ENCODE measurements at places on chromosomes 13 and 19. TPM values are rescaled to one million over a fixed set of nuclear protein-coding genes. Genes with fewer than 3 reads are reported as not detected.

DNA sequence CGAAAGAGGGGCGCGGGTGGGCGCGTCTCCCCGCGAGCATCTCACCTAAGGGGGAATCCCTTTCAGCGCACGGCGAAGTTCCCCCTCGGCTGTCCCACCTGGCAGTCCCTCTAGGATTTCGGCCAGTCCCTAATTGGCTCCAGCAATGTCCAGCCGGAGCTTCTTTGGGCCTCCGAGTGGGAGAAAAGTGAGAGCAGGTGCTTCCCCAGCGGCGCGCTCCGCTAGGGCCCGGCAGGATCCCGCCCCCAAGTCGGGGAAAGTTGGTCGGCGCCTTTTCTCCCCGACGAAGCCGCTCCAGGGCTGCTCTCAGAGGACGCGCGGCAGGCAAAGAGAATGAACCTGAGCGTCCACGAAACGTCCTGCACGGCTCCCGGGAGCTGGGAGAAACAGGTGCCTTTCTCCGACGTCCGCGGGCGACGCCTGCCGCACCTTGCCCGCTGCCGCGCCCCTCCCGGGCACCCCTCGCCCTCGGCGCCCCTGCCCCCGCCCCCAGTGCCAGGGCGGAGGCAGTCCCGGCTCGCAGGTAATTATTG lies 366 bp upstream of the KL start:
- DNase-seq = peak; percentile 51

DNA sequence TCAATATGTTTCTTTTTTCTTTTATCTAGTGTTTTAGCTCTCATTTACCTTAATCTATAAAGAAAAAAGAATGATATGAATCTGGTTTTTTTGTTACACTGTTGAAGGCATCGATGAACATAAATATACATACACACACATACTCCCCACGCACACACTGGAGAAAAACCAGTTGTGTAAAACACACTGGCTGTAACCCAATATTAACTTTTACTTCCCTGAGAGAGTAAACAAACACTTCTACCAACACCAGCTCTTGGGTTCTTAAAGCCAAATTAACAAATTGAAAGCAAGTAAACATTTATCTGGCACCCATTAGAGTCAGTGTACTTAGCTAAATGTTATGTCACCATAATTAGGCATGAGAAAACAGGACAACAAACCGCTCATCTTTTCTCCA lies 145.7 kb downstream of the ABCC4 start:
- no peak for DNase-seq

Gene CACNG8
- total RNA-seq = 0.21 TPM

Gene KCNN4
- 3.6 TPM for total RNA-seq

Gene RETN
- 21.1 TPM for total RNA-seq

GRCh38 chr13:58889474-58889873 lies 1257.9 kb downstream of the PCDH17 start:
- DNase-seq = no peak

- DNase-seq = no peak
These were observed 36.9 kb upstream of the TUBGCP3 start for GRCh38 chr13:112624602-112625430.

DNA sequence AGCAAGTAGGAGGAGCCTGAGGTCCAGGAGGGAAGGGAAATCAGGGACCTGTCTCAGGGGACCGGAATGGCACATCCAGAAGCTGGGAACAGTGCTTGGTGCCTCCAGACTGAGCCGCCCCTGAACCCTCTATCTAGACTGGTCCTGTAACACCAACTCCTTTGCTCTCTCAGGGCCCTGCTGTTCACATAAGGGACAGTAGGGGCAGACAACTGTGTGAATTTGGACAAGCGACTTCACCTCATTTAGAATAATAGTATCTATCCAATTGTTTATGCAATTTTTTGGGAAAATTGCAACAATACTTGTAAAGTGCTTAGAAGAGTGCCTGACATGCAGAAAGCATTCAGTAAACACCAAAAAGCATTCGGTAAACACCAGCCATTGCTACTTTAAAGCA lies 14.0 kb downstream of the SYMPK start:
- no peak for DNase-seq

- DNase-seq = no peak
These were observed 22.3 kb upstream of the LAMP1 start for GRCh38 chr13:113274721-113275120.

Gene RUBCNL
- 3.5 TPM for total RNA-seq

Gene KCNK6
- total RNA-seq = 11.5 TPM

- no peak for DNase-seq
These were observed 37.1 kb downstream of the ESD start for GRCh38 chr13:46759846-46760245.

Gene CGB2
- not detected for total RNA-seq

DNA sequence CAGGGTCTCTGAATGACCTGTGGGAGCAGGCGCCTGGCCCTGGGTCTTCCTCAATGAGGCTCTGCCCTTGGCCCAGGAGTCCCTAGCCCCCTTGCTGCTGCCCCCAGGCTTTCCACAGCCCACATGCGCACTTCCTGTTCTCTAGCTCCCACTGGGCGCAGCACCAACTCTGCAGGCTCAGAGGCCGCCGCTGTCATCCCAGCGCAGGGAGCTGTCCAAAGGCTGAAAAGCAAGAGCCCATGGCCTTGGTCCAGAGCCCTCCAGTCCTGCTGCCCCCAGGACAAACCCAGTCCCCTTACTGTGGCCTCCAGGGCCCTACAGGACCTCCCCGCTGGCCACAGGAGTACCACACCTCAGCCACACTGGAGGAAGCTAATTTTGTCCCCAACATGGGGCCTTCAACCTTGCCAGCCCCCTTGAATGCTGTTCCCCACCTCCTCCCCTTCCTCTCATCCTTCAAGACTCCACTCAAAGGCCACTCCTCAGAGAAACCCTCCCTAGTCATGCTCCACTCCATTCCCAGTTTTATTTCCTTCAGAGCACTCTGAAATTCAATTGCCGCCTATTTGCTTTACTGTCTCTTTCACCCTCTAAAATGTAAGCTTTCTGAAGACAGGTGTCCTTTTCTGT lies 8.0 kb upstream of the POU2F2 start:
- DNase-seq = peak; percentile 59

GRCh38 chr19:34226036-34226435 lies 28.3 kb upstream of the GARRE1 start:
- no peak for DNase-seq

DNA sequence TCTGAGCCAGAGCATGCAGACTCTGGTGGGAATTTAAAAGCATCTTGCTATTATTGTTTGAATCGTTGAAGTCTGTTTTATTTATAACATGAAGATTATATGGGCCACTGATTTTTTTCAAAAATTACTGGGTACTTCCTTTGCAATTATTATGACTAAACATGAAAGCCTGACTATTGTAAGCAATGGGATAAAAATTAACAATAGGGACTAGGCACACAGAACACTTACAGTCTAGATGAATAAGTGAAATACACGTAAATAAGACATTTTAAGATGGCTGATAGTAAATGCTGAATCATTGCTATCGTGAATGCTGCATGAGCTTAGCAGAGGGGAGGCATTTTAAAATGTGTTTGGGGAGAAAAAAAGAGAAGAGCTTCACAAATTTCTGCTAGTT lies 81.0 kb upstream of the MAB21L1 start:
- no peak for DNase-seq

DNA sequence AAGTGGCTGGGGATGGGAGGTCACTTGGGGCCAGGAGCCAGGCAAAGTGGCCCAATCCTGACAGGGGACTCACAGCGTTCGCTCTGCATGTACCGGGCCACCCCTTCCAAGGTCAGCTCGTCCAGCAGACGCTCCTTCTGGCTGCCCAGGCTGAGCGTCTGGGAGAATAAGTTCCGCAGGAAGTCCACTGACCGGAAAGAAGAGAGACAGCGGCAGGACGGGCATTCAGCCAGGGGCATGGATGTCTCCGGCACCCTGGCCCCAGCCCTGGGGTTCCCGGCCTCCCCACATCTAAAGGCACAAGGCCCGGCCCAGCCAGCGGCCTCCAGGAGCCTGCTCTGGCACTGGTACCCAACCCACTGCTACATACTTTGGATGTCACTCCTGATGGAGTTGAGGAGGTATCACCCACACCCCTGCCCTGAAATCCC lies 6.1 kb downstream of the SIRT2 start:
- DNase-seq = no peak

DNA sequence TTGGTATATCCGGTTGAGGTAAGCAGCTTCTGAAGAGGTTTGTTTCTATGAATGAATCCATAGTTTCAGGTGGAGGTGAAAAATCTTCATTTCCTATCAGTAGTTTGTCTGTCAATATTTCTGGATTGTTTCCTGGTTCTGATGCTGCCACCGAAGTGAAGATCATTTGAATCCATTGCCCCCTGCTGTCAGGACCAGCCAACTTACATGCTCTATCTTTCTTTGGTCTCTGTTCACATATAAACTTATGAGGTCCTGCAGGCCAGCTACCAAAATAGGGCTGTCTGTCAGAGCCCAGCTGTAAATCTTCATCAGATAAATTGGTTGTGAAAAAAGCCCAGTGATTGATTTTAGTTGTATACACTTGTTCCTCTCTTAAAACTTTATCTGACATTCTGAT lies 15.2 kb upstream of the N4BP2L1 start:
- no peak for DNase-seq

DNA sequence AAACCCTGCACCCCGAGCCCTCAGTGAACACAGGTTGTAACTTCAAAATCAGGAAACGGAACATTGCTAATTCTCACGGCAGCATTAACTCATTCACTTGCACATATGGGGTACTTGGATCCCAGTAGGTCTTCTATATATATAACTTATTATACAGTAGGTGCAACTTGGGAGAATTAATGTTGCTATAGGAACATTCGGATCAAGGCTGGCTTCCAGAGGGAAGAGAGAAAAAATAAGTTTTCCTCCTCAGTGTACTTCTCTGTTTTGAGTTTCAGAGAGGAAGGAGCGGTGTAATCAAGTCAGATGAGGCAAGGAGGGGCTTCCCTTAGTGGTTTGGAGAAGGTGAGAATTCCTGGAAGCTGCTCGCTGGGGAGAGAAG lies 90.9 kb upstream of the ZNF507 start:
- DNase-seq = no peak

Gene ZNF471
- 7.6 TPM for total RNA-seq

DNA sequence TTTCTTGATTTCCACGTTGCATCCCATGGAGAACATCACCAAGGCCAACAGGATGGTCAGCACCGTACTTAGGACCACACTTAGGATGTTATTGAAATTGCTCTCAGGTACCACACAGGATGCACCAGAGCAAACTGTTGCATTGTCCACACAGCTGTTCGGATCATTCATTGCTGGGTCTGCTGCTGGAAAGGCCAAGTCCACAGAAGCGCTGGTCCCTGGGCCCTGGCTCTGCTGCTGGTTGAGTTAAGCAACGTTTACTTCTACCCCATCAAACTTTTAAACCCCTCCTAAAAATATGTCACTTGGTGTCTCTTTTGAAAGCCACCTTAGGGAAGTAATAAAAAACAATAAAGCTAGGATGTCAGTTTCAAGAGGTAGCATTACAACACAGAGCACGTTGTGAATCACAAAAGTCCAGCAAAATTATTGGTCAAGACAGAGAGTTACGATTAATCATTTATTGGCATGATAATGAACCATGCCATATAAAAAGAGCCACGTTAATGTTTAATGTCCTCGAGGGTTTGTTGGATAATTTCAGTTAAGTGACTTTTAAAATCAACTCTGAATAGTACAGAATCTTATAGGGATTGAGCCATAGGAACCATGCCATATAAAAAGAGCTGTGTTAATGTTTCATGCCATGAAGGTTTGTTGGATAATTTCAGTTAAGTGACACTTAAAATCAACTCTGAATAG lies at the start of gene SLC10A2:
Gene SLC10A2 (minus strand): TSS at position 339 of the 702 bp plus-strand sequence. CDS start 168 bp downstream, at position 171.
- no peak for DNase-seq

DNA sequence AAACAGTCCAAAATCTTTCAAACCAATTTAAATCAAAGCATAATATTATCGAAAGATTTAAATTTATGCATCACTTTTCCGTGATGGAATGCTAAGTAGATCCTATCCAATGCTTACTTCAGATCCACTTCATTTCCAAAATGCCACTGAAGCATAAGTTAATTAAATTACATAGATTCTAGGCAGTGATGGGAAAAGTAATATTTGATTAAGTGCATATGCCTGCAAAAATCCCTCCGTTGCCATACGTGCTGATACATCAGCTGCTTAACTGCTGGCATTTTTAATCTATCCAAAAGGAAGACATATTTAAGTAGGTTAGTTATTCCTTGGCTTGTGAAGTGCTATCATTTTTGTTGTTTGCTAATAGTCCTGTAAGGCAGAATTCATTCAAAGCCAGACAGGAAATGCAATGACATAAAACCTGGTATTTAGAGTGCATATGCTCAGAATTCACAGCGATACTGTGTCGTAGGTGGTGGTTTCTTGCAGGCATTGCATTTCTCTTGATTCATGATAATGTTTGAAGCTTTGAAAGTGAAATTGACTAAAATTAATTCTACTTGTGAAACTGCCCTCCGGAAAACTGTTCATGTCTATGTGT lies 738.3 kb upstream of the GPC6 start:
- DNase-seq = no peak

Gene NALCN
- total RNA-seq = 0.83 TPM

- no peak for DNase-seq
These were observed 22.9 kb downstream of the ITM2B start for GRCh38 chr13:48255954-48256353.

GRCh38 chr13:38385153-38385891 lies 35.7 kb downstream of the UFM1 start:
- DNase-seq = no peak

Data from lower lobe of right lung (tissue), 2 donors.